ENCODE measurements at places on chromosomes 3 and 15.

DNA sequence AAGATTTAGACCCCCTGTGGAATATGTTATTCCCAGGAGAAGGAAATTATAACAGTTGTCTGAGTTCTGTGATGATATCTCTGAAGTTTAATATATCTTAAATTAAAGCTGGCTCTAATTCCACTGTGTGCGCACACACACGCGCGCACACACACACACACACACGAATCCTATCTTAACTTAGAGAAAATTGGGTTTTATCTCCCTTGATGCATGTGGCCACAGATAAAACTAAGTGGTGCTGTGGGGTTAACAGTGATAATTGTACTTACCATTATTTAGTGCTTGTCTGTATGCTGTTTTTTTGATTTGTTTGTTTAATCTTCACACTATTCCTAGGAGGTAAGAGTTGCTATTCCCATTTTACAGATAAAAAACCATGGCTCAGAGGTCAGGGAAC is 7.4 kb downstream of the EEFSEC start:
- no peak for DNase-seq

DNA sequence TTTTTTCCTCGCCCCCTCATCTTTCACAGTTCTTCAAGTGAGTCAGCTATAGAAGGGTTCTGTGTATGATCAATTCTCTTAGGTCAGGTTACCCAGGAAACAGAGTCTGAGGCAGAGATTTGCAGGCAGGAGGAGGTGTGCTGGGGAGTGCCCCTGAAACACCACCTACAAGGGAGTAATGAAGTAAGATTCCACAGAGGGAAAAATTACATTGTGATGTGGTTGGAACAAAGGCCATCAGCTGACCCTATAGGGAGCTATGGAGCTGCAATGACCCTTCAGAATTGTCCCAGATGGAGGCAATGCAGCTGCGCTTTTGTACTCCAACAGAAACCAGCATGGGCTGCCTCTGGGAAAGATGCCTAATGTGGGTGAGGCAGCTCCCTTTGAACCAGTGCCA is 142.2 kb upstream of the CNTN3 start:
- DNase-seq, result no peak

- DNase-seq, result no peak
Measured at GRCh38 chr15:27573805-27574485, 525.2 kb downstream of the OCA2 start.

DNA sequence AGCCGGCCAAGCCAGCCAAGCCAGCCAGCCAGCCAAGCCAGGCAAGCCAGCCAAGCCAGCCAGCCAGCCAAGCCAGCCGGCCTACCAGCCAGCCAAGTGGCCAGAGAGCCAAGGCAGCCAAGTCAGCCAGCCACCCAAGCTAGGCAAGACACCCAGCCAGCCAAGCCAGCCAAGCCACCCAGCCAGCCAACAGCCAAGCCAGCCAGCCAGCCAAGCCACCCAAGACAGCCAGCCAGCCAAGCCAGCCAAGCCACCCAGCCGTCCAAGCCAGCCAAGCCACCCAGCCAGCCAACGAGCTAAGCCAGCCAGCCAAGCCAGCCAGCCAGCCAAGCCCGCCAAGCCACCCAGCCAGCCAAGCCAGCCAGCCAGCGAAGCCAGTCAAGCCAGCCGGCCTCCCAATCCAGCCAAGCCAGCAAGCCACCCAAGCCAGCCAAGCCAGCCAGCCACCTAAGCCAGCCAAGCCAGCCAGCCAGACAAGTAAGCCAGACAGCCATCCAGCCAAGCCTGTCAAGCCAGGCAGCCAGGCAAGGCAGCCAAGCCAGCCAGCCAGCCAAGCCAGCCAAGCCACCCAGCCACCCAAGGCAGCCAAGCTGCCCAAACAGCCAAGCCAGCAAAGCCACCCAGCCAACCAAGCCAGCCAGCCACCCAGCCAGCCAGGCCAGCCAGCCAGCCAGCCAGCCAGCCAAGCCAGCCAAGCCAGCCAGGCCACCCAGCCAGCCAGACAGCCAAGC is 200.5 kb downstream of the GOLGA6L6 start:
- no peak for DNase-seq

- no peak for DNase-seq
Measured at GRCh38 chr3:131218196-131218595, 163.4 kb upstream of the NUDT16 start.

- DNase-seq, result no peak
Measured at GRCh38 chr15:74545086-74545485, 4.1 kb downstream of the ARID3B start.

- DNase-seq, result no peak
Measured at GRCh38 chr3:146044046-146044445, 116.9 kb downstream of the PLOD2 start.

DNA sequence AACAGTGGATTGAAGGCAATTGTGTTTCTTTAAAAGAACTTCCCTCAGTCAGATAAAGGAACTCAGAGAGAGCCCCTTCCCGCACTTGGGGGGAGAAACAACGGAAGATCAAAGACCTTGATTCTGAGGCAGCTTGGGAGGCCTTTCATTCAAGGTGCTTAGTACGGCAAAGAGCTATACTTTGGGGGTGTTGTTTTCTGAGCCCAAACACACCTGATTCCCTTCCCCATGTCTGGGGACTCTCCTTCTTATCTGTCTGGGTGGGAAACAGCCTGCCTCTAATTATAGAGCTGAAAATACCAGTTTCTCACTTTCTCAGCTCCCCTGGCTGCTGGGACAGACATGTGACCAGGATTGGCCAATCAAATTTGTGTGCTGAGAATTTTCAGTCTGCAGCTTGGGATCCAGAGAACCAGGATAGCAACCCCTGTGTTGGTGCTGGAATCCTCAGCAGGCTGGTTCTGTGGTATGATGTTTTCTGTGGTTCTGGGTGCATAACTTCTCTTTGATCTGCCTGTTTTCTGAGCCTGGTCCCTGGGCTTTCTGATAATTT is 19.4 kb upstream of the IQCF6 start:
- no peak for DNase-seq

DNA sequence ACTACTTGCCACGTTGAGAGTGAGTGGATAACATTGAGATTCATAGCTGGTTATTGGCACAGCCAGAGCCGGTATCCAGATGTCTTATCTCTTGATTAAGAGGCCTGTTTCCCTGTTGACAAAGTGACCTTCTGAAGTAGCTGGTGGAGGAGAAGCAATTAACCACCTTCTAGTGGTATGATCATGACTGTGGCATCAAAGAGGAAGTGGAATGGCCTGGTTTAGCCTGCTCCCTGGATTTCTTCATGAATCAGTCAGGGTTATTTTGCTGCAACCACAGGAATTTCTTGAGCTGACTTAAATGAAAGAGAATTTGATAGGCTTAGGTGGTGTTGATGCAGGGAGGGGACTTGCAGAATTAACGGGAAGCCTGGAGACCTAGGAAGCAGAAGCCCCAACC is 398.3 kb downstream of the MFSD1 start:
- no peak for DNase-seq

GRCh38 chr3:82004266-82004665 is 242.8 kb upstream of the GBE1 start:
- DNase-seq, result no peak

DNA sequence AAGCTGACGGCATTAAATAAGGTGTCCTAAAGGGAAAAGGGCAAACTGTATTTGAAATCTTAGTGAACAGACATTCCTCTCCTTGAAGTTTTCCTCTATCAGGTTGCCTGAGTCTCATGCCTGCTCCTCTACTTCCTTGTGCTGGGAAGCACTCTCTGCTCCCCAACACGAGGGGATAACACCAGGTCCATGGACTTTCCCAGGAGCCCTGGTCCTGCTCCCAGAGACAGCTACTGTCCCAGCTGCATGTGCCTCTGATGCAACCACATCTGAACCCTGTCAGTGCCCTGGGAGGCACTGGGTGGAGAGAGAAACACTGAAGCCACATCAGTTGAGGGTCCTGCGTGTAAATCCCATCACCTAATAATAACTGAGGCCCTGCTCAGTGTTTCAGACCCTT is 7.4 kb downstream of the TLR9 start:
- no peak for DNase-seq

GRCh38 chr3:29502771-29503170 is 221.9 kb downstream of the RBMS3 start:
- no peak for DNase-seq

DNA sequence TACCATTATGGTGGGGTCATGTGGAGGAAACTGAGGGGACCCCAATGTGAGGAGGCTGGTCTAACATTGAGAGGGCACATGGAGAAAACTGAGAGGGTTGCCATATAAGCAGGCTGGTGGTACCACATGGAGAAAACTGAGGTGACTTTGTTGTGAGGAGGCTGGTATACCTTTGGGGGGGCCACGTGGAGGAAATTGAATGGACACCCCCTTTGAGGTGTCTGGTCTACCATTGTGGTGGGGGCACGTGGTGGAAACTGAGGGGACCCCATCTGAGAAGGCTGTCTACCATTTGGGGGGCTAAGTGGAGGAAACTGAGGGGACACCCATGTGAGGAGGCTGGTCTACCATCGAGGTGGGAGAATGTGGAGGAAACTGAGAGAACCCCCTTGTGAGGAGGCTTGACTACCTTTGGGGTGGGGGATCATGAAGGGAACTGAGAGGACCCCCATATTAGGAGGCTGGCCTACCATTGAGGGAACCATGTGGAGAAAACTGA is 163.8 kb downstream of the FBLN2 start:
- no peak for DNase-seq

GRCh38 chr3:160115387-160115786 is 109.8 kb upstream of the C3orf80 start:
- DNase-seq, result no peak

- DNase-seq, result no peak
Measured at GRCh38 chr3:170021083-170021482, 16.7 kb upstream of the GPR160 start.

DNA sequence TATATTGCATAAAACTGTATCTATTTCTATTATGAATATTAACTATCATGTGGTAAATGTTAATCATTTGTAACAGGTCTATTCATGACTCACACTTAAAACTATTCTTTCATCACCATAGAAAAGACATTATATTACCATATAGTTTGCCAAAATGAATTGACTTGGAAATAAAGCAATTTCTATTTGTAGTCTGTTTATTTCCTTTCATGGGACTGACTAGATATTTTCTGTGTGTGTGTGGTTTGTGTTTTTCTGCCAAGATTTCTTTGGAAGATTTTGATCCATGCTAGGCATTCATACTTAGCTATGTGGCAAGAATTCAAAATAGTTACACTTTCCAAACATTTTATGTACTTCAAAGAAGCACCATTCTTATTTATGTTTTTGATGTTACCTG is 522.5 kb upstream of the AGTR1 start:
- DNase-seq, result no peak

- DNase-seq, result no peak
Measured at GRCh38 chr3:29757054-29757777, 476.3 kb downstream of the RBMS3 start.

DNA sequence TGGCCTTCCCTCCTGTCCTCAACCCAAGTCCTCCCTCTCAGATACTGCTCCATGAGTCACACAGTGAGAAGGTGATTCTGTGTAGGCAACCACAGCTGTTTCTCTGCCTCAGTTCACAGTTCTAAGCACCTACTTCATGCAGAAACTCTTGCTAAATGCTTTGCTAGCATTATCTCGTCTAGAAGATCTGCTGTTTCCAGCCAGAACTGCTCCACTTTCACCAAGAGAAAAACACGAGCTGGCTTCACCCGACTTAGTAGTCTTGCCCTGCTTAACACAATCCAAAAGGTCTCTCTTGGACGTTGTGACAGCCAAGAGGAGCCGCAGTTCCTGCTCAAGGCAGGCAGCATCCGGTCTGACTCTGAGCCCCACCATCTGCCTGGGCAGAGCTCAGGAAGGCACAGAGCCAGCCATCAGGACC is 272.1 kb downstream of the UACA start:
- DNase-seq, result no peak

GRCh38 chr15:70351391-70351790 is 253.7 kb upstream of the TLE3 start:
- DNase-seq, result no peak

Data from NCI-H748 treated with DMSO at 0.1 percent for 48 hours (cell line).